Activated CD8-positive, alpha-beta T cell treated with anti-CD3 and anti-CD28 coated beads, Interleukin-2, amount 10 ng/mL, durations not matched to agents 7 days and 5 days (primary cell): ENCODE measurements at places on chromosomes 5 and 9. TPM values are rescaled to one million over a fixed set of nuclear protein-coding genes. Genes with fewer than 3 reads are reported as not detected.

DNA sequence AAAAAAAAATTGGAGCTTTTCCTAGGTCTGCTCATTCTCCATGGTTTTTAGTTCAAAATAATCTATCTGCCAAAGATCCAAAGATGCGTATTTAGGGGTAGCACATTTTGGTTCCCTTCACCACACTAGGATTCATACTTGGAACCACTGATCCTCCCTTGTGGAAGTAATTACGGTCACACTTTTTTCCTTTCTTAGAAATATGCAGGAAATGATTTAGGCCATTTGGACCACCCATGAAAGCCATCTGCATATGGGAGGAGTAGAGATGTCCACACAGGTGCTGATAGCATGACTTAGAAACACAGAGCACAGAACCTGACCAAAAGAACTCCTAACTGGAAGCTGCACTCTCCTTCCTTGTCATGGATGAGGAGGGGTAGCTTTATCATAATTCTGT lies 105.9 kb upstream of the RAI14 start:
- no peak overlapping the region for H3K4me3 ChIP-seq
- no peak for DNase-seq
- no peaks in the 10 kb centered on the region for H3K4me1 ChIP-seq

The IFNA21 gene
- total RNA-seq: not detected

DNA sequence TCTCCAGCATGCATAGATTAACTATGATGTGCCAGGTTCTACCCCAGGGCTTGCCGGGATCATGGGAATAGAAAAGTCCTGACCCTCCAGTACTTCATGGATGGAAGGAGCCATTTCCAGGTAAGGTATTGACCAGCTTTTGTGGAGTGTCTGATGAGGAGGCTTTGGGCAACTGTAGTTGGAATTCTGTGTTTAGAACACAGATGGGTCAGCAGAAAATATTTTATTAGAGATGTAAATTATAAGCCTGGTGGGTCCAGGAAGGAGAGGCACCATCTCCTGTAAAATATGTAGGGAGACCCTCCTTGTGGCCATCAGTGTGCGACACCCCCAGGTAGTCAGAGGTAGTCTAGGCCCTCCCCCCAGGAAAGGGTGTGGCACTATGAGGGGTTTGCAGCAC lies 156.2 kb downstream of the IRX1 start:
- no peaks in the 10 kb centered on the region for H3K36me3 ChIP-seq
- H3K4me3 ChIP-seq: no peak overlapping the region
- H3K27me3 ChIP-seq: no peaks in the 10 kb centered on the region
- DNase-seq: no peak
- no peak overlapping the region for H3K27ac ChIP-seq

GRCh38 chr5:135458921-135459331 lies 6.8 kb upstream of the TIFAB start:
- no peak for DNase-seq
- H3K36me3 ChIP-seq: no peaks in the 10 kb centered on the region
- H3K27me3 ChIP-seq: peaks cover 25% of the 10 kb centered on the region

- H3K4me3 ChIP-seq: no peak overlapping the region
- H3K36me3 ChIP-seq: peaks cover 3% of the 10 kb centered on the region
- no peak for DNase-seq
- H3K27ac ChIP-seq: no peak overlapping the region
- no peaks in the 10 kb centered on the region for H3K27me3 ChIP-seq
Observed at GRCh38 chr5:149829954-149830353, 99.8 kb downstream of the PPARGC1B start.
